ENCODE measurements at places on chromosomes 2 and 18.
A peak's percentile ranks its signal among the peaks of the same experiment; 100 is the strongest.

DNA sequence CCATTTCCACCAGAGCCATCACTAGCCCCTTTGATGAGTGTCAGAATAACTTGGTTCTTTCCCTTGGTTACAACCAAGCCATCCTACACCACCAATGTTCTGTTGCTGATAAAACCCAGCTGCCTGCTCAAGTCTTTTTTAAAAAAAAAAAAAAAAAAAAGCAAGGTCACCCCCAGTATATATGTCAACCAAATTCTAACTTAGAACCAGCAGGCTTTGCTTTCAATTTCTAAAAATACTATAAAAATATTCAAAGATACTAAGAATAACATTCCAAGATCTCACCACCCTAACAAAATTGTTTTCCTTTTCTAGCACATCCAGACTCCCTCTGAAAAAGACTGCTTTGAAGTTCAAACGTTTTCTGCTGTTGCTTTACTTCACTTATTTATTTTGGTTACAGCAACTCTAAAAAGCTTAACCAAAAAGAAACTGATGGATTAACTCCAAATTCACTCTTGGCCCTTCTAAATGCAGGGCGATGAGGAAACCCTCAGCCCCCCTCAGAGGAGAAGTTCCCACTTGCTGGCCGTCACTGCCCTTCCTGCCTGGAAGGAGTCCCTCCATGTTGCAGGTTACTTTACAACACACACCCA is 10.9 kb downstream of the UXS1 start:
- DNase-seq: no peak

DNA sequence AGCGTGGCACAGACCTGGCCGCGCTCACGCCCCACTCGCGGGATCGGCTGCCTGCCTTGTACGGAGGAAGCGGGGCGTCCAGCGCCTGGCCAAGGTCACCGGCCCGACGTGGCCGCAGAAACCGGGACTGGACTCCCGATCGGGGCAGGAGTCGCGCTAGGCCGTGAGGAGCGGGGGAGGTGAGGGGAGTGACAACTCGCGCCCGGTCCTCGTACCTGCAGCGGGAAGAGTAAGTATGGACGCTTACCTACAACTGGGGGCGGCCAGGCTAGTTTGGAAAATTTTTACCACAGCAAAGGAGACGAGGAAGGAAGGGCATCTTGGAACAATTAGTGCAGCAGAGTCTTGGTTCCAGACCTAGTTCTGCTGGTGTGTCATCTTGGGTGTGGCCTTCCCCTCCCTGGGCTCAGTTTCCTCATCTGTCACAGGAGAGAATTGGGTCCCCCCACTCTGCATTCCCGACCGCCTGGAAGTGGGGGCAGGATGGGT is 693 bp downstream of the UBE2F start:
- no peak for DNase-seq

DNA sequence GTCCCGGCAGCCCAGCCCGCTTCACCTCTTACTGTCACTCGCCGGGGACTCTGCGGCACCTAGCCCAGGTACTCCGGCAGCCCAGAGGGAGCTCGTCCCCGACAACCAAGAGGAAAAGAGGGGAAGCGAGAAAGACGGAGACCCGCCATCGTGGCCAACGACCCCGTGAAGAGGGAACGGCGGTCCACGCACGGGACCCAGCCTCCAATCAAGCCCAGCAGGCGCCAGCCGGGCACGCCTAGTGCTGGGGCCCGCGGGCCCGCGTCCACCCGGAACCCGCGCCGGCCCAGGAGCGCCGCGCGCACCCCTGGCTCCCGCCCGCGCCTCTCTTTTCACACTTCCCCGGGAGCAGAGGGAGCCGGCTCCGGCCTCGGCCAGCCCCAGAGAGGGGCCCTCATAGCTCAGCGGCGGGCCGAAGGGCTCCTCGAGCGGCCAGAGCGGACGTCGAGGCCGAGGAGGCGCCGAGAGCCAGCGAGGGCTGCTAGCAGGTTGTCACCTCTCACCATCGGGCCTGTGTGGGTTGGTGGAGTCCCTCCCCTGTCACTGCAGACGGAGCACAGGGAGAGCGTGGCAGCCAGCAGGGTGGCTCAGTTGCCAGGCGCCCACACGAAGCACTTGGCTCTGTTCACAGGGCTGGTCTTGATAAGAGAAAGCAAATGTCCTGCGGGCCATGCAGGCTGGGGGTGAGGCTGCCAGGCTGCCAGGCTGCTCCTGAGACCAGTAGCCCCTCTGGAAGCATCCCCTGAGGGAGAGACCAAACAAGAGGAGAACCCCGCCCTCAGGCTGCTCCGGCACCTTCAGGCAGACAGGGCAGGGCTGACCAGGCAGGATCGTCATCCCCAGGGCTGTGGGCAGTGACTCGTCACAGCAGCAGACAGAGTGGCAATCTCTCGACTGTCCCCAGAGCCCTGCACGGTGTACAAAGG is 36.9 kb upstream of the KLF11 start:
- DNase-seq: peak; percentile 56

GRCh38 chr2:47313141-47313691 is 89.7 kb upstream of the MSH2 start:
- DNase-seq: no peak

DNA sequence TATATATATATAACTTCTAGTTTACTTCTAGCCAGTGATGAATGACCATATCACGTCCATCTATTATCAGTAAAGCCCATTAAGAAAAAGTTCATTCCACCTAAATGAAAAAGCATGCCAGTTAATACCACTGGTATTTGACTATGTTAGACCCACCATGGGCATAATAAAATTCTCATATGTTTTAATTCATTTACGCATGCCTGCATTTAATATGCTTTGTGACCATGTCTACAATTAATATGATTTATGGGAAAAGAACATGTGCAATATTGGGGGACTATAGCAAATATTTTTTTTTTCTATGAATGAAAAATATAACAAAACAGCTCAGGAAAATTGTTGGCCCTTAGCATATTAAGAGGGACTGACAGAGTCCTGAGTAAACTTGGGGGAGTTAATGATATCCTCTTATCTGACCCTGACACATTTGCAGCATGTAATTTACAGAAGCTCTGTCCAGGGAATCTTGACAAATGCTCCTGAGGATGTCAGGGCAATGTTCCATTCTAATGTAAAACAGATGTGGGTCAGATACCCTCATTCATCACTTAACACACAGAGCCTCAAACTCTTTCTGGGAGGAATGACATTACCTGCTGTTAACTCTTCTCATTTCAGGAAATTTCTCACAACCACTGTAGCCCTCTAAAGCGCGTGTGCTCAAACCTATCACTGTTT is 90.6 kb downstream of the PAX3 start:
- DNase-seq: no peak

DNA sequence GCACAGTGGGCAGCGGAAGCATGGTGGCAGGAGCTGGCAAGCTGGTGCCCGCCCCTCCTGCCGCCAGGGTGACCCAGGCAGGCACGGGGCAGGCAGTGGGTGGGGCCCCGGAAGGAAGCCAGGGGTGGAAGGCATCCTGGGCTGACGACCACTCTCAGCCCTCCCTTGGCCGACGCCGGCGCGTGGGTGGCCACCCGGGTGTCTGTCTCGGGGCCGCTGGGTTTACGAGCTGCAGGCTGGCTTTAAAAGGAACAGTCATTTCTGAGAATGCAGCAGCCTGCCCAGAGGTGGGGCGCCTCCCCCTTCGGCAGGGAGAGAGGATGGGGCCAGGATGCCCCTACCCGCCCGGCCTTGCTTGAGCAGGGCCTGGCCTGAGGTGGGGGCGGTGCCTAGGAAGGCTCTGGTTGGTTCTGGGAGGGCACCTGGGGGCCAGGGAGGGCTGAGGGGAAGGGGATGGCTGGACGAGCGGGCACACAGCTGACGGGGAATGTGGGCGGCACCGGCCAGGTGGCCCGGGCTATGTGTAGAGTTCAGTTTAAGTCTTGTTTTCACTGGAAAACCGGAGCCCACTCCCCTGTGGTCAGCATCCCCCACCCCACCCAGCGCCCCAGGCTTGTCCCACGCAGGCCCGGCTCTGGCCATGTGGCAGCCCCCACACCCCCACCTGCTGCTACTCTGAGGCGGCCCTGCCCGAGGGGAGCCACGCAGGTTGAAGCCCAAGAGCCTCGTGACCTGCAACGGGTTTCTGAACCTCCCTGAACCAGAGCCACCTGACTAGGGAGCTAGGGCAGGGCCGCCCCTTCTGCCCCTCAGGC is 6.3 kb downstream of the BOK start:
- DNase-seq: peak; percentile 58

DNA sequence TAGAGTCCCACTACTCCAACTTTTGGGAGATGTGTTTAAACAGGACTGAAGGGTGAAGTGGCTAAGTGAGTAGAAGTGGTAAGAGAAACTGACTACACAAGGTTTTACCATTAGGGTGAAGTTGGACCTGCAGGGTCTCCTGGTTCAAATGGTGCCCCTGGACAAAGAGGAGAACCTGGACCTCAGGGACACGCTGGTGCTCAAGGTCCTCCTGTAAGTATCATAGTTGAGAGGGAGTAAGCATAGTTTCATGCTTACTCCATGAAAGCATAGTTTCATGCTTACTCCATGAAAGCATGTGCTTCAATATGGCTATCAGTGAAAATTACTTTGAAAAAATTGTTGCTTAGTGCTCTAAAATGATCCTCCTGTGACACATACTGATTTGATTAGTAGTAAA is 19.1 kb downstream of the COL3A1 start:
- no peak for DNase-seq

GRCh38 chr2:109270505-109271312 is 141.7 kb downstream of the SH3RF3 start:
- no peak for DNase-seq

- DNase-seq: peak; percentile 73
These were observed 591 bp downstream of the SLC16A14 start for GRCh38 chr2:230068016-230068650.

DNA sequence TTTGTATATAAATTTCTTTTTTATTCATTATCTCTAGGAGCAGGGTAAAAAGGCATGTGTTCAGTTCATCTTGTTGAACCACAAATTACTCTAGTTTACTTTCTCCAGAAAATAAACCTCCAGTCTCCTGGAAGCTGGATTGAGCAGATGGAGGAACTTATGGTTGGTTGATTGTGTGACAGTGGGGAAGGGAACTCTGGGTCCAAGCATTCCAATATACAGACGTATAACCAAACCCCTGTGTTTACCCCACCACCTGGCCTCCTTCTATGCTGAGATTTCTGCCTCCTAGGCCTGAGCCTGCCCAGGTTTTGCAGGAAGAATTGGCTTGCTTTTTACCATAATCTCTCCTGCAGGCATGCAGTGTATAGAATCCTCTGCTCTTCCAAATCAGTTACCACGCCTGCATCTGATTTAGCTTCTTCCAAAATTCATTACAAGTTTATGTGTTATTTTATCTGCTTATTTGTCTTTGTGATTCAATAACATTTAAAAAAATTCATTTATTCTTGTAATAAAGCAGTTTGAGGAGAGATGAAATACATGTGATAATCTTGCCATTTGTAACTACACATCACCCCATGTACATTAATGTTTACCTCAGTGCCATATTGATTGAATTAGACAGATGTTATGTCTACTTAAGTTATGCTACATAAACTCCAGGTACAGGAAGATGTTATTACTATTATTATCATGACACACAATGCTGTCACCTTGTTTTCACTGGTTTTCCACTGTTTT is 2.5 kb upstream of the RAB27B start:
- no peak for DNase-seq

DNA sequence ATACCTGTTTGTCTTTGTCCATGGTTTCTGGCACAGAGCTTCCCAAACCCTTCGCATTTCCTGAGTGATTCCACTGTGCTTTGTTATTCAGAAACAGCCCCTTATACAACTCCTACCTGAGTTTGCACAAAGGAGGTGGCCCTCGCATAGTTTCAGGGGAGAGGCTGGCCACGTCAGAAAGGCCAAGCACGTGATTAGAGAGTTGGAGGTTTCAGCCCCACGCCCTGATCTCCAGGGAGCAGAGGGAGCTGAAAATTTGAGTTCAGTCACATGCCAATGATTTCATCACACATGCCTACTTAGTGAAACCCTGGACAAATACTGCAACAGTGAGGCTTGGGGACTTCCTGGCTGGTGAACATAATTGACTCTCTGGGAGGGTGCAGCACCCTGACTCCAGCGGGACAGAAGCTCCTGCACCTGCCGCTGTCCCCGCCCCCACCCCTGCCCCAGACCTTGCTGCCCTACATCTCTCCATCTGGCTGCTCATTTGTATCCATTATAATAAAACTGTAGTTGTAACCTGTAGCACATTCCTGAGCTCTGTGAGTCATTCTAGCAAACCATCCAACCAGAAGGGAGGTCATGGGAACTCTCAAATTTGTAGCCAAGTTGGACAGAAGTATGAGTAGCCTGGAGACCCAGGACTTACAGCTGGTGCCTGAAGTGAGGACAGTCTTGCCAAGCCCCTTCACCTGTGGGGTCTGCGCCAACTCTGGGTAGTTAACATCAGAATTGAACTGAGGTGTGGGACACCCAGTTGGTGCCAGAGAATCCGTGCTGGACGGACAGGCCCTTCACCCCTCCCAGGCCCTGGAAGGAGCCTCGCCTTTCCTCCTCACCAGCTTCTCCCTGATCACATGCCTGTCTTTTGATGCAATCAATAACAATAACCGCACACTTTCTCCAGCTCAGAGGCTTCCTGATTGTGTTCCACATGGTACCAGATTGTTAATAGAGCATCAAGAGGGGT is 224.3 kb downstream of the ANAPC1 start:
- DNase-seq: peak; percentile 83

DNA sequence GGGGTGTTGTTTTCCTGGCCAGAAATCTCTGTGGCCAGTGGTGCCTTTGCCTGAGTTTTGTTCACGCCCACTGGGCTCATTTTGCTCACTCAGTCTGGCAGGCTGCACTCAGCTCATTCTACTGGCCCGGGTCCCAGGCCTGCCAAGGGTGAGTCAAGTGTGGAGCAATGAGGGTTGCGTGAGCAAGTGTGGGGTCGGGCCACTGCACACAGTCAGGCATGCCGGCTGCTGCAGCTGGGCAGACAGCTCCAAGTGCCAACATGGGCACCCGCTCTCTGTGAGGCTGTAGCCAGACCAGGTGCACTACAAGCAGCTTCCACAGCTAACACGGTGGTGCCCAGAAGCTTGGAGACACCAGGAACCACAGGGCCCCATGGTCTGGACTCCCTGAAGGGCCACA is 801.1 kb upstream of the RAB6C start:
- no peak for DNase-seq

GRCh38 chr2:211329421-211329820 is 773.0 kb downstream of the CPS1 start:
- no peak for DNase-seq

GRCh38 chr2:73979021-73979420 is 5.7 kb upstream of the TET3 start:
- no peak for DNase-seq

DNA sequence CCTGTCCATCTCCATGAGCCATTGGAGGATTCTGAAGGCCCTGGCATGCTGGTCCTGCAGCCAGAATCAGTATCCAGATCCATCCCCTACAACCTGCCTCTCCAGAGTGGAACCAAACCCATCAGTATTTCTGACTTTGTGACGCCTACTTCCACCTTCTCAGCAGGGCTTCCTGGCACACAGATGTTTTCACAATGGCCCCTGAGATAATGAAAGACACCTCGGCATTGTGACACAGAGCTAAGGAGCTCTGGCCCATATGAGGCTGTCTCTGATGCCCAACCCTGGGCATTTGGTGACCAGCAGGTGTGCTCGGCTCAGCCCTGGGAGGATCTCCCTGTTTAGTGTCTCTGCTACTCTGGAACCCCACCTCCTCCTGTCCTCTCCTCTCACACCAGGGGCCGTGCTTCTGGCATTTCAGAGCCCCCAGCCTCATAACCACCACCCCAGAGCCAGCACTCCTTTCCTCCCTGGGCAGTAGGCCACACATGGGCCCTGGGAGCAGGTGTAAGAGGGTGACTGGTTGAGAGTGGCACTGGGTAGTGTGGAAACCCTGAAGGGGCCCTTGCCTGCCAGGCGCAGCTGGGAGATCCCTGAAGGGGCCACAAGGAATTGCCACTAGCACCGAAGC is 38.2 kb downstream of the FOSL2 start:
- DNase-seq: no peak
